Right cardiac atrium (tissue), 5 donors: ENCODE measurements at places on chromosomes 2 and 18.

DNA sequence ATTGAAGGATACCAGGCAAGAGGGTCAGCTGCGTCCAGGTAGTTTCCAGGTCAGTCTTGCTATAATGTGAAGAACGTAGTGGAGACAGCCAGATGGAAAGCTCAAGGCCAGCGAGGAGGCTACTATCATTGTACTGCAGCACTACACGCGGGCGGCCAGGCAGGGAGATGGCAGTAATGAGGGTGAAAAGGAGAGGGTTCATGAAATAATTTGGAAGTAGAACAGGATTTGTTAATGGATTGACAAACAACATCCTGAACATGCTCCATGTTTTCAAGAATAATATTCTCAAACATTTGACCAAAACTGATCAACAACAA lies 17.1 kb downstream of the SPIRE1 start:
- DNase-seq = no peak

DNA sequence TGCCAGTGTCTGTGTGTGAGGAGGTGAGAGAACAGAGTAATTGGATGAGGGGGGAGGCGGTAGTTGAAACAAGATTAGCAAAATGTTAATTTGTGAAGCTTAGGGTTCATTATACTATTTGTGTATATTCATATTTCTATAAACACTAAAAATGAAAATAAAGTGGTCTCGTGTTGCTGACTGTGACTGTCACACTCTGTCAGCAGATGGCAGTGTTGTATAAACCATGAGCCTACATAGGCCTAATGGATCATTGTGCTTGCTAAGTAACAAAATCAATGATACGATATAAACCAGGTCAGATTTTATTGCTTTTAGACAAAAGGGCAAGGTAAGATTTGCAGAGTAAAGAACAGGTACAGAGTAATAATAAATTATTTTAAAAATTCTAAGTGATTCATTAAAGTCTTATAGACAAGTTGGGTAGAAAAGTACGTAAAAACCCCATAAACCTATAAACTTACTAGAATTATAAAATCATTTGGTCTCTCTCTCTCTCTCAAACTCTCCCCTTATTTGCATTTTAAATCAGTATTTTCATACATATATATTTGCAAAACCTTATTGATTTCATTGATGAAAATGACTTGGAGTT lies 182.7 kb downstream of the RPIA start:
- DNase-seq = no peak

DNA sequence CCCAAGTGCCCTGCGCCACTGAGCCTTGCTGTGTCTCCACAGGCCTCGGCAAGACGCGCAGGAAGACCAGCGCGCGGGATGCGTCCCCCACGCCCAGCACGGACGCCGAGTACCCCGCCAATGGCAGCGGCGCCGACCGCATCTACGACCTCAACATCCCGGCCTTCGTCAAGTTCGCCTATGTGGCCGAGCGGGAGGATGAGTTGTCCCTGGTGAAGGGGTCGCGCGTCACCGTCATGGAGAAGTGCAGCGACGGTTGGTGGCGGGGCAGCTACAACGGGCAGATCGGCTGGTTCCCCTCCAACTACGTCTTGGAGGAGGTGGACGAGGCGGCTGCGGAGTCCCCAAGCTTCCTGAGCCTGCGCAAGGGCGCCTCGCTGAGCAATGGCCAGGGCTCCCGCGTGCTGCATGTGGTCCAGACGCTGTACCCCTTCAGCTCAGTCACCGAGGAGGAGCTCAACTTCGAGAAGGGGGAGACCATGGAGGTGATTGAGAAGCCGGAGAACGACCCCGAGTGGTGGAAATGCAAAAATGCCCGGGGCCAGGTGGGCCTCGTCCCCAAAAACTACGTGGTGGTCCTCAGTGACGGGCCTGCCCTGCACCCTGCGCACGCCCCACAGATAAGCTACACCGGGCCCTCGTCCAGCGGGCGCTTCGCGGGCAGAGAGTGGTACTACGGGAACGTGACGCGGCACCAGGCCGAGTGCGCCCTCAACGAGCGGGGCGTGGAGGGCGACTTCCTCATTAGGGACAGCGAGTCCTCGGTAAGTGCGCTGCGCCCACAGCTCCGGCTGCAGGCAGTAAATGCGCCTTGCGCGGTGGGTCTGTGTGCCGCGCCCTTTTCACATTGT lies 136.8 kb downstream of the NCK2 start:
- no peak for DNase-seq

- DNase-seq = no peak
Measured at GRCh38 chr18:40608226-40608625, 1346.8 kb upstream of the PIK3C3 start.

DNA sequence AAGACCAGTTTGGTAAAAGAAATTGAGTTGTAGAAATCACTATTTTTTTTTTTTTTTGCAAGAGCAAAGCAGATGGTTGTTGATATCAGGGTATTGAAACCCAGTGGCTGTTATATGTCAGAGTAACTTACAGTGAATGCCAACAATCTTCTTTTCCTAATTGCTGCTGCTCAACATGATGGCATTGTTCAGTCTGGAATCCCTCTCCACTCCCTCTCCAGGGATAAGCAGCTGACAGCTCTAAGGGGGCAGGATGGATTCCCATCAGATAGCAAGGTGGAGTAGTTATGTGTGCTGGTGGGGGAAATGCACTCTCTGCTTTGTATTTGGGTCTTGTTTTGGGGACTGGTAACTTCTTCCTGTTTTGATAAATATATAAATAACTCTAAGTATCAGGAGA lies 200.0 kb downstream of the PIK3C3 start:
- DNase-seq = no peak

GRCh38 chr18:55779691-55780585 lies 191.9 kb upstream of the TCF4 start:
- peak; percentile 74 for DNase-seq

DNA sequence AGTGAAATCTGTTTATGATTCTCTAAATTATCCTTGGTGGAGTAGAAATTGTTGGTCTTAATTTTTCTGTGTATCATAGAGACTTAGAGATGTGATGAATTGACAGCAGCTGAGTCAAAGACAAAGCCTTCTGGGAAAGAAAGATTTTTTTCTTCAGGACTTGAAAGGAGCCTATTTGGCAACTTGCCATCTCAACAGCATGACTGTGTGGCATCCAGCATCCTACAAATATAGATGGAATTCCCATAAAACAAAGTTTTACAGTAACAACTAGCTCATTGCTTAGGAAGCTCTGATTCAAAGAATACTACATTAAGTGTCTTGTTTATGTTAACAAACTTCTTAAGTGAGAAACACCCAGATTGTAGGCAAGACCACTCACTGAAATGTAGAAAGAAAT lies 79.2 kb upstream of the SETBP1 start:
- no peak for DNase-seq

GRCh38 chr2:234544659-234545611 lies 48.1 kb upstream of the ARL4C start:
- peak; percentile 47 for DNase-seq

GRCh38 chr2:138446043-138446442 lies 55.5 kb upstream of the SPOPL start:
- DNase-seq = no peak

DNA sequence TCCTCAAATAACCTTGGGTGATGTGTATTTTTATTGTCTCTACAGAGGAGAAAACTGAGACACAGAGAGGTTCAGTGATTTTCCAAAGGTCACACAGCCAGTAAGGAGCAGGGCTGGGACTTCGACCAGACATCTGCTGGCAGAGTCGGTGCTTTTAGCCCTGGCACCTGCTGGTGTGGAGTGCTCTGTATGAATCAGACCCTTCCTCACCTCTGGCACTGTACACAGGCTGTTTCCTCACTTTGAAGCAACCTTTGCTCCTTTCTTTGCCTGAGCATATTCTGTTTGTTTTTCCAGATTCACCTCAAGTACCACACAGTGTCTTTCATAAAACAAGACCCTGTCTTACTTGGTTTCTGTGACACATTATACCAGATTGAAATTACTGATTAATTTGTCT lies 107.9 kb downstream of the DPP10 start:
- no peak for DNase-seq

DNA sequence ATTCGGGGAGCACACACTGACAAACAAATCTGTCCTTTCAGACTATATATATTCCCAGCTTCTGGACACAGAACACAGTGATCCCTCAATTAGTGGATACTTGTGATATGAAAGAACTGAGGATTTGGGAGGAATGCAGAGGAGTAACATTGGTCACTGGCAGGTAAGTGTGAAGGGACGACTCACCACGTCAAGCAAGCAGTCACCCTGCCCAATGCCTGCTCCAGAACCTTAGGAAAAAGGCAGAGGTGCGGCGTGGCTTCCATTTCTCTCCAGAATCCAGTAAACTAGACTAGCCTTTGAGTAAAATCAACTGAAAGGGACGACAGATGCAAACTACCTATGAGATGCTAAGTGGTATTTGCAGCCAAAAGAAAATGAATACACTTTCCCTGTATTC lies 1.1 kb downstream of the CCDC93 start:
- no peak for DNase-seq

DNA sequence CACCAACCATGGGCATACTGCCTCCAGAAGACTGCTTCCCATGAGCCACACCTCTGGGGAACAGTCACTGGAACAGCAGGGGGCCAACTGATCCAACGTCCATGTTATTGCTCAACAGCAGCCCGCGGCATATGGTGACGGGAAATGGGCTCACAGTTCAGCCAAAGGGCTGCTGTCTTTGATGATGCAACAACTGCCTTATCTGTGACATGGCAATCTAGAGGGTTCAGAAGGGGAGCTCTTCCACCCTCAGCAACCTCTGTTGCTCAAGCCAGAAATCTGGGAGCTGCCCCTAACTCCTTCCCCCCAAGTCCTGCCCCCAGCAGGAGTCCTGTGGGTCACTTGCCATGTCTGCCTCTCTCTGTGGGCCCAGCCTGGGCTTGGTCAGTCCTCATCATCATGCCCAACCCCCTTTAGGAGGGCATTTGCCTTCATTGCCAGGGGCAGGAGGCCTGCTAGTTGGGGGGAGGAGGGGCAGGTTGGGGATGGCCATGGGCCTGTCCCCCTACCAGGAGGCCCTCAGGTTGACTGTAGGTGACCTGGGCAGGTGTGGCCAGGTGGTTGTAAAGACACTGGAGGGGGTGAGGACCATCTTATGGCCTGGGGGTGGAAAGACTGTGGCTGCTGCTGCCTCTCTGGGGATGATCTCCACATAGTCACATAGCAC lies 212.9 kb downstream of the CYP26B1 start:
- peak; percentile 89 for DNase-seq

DNA sequence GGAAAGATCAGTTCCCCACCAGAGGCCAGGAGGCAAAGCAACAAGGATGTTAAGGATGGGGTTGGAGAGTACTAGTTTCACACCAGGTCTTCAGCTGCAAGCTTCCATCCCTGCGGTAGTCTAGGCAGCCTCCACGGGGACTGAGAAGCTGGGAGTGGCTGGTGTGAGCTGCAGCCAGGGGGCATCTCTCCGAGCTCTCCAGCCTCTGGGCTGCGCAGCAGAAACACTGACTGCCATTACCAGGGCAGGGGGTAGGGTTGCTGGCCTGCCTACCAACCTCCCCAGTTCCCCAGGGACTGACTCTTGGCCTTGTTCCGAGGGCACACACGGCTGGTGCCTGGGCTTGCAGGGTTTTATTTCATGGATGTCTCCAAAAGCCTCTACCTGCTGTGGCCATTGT lies 15.9 kb downstream of the GATA6 start:
- peak; percentile 82 for DNase-seq

GRCh38 chr2:197273485-197273884 lies 37.1 kb downstream of the ANKRD44 start:
- peak; percentile 56 for DNase-seq

GRCh38 chr18:42287047-42287446 lies 332.0 kb downstream of the PIK3C3 start:
- DNase-seq = no peak
